ENCODE measurements at places on chromosomes 12 and 14.

DNA sequence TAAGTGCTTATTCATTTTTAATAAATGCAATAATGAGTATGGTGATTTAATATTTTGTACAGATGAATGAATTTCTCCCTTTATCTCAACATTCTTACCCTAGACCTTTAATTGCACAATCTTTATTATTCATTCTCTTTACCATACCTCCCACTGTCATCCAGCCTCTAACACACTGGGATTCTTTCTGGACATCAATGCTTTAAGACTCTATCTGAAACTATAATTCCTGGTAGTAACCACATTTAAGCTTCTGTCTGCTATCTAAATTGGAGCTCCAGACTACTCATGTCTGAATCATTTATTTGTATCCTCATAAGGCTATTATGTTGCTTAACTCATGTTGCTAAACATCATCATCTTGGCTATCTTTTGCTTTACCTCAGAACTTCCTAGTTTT is 270.2 kb downstream of the ALG10B start:
- DNase-seq: no peak

DNA sequence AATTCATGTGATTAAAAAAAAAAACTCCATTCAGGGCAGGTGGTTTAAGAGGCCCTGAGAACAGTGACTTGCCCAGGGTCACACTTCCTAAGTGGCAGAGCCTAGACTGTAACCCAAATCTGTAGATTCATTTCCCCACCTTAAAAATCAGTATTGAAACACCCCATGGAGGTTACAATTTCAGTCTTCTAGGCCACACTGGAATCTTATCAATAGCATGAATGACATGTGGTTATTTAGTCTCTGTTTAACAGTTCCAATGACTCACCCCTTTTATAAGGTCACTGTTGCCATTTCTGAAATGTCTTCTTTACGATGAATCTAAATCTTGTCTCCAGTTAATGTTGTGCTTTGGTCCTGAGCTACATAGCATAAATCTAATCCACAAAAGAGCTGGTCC is 262.3 kb upstream of the GRIP1 start:
- DNase-seq: no peak

GRCh38 chr14:68292441-68293215 is 473.0 kb downstream of the RAD51B start:
- no peak for DNase-seq

- DNase-seq: no peak
Observed at GRCh38 chr14:104515059-104515810, 64.3 kb upstream of the C14orf180 start.

GRCh38 chr14:76705214-76705613 is 56.1 kb upstream of the VASH1 start:
- no peak for DNase-seq

- DNase-seq: no peak
Observed at GRCh38 chr14:38248321-38249028, 7.4 kb downstream of the CLEC14A start.

DNA sequence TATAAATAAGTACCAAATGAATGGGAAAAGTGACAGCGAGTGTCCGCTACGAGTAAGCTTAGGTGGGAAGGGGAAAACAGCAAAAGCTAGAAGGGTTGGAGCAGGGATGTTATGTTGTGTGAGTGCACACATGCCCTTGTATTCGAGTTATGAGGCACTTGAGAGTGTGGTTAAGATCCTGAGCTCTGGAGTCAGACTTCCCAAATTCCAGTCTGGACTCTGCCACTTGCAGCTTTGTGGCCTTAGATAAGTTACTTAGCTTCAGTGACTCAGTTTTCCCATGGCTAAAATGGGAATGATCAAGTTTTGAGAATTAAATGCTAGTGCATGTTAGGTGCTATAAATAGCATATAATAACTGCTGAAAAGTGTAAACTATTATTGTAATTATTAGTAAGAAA is 44.9 kb downstream of the KTN1 start:
- no peak for DNase-seq

- no peak for DNase-seq
Observed at GRCh38 chr12:106790020-106790419, 15.5 kb downstream of the RIC8B start.

DNA sequence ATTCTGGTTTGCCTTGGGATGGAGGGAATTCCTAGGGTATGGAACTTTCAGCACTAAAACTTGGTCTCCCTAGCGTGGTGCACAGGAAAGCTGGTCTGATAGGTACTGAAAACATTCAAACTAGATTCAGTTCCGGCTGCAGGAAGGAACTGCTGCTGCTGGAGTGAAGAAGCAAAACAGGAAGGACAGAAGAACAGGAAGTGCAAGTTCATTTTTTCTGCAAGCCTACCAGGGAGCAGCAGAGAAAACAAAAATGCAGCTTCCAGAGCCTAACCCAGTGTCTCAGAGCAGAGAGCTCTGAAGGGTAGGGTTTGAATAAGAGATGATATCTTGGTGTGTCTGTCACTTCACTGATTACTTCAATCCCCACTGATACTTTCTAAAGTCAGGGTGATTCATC is 165.2 kb downstream of the VRK1 start:
- DNase-seq: no peak

GRCh38 chr14:21026988-21027315 is 2.1 kb upstream of the NDRG2 start:
- no peak for DNase-seq

DNA sequence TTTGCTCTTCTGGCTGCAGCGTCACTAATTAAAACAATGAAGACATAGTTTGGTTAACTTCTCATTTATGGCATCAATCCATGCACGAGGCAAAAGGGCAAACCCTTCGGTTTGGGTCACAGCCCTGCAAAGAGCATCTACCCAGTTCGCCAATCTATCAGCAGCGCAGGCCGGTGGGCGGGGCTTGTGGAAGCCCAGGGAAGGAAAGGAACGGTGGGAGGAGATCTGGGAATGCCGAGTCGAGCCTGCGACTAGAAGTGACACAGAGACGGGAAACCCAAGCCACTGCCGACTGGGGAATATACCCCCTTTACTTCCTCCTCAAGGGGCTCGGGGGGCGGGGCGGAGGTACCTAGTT is 466 bp downstream of the KICS2 start:
- DNase-seq: peak; percentile 77

DNA sequence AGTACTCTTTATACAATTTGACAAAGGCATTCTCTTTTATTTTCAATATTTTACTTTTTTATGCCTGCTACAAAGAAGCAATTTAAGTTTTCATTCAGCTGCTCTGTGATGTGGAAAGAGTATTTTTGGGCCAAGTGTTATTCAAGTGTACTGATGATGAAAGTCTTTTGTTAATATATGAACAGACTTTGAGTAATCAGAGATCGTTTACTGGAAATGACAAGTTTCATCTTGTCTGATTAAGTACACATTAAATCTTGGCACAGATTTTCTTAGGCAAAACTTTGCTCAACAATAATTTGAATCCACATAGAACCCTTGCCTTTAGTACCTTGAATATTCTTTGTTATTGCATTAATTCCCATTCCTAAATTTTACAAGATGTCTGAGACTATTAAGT is 13.3 kb upstream of the PZP start:
- DNase-seq: no peak

DNA sequence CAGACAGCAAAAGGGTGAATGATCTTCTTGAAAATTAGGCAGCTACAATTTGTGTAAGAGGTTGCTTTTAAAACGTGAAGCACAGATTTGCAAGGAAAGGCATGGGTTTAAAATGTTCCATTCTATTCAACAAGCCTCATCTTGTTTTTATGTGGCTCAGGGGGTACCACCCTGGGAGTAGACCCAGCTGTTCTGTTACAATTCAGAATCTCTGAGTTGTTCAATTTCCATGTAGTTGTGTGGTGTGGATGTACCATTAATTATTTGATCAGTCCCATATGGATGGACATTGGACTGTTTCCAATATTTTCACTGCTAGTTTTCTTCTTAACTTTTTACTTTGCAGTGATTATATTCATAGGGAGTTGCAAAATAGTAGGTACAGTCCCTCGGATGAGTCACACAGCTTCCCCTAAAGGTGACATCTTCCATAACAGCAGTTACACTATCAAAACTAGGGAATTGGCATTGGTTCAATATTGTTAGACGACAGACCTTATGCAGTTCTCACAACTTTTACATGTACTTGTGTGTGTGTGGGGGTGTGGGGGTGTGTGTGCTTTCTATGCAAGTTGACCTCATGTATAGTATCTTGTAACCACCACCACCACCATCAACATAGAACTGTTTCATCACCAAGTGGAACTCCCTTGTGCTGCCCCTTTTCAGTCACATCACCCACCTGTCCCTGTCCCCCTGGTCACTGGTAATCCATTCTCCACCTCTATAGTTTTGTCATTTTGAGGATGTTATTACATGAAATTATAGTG is 59.0 kb upstream of the CAPRIN2 start:
- no peak for DNase-seq

GRCh38 chr14:34496679-34497513 is 34.9 kb upstream of the SPTSSA start:
- peak; percentile 54 for DNase-seq

- no peak for DNase-seq
Observed at GRCh38 chr14:51848120-51848519, 12.3 kb upstream of the GNG2 start.

GRCh38 chr12:67457778-67458665 is 188.9 kb downstream of the CAND1 start:
- DNase-seq: no peak

- DNase-seq: no peak
Observed at GRCh38 chr12:62700091-62700880, 233.7 kb downstream of the MON2 start.

- DNase-seq: peak; percentile 74
Observed at GRCh38 chr12:123436017-123436964, at the start of gene RILPL2. Gene RILPL2, minus strand, starts transcription at chr12:123436684. Its CDS starts 264 bp downstream, at chr12:123436420.

GRCh38 chr14:91145391-91146160 is 31.7 kb downstream of the DGLUCY start:
- no peak for DNase-seq

- DNase-seq: no peak
Observed at GRCh38 chr12:3247629-3248161, 170.5 kb downstream of the TSPAN9 start.

GRCh38 chr12:64229240-64229639 is 7.1 kb upstream of the KICS2 start:
- no peak for DNase-seq

DNA sequence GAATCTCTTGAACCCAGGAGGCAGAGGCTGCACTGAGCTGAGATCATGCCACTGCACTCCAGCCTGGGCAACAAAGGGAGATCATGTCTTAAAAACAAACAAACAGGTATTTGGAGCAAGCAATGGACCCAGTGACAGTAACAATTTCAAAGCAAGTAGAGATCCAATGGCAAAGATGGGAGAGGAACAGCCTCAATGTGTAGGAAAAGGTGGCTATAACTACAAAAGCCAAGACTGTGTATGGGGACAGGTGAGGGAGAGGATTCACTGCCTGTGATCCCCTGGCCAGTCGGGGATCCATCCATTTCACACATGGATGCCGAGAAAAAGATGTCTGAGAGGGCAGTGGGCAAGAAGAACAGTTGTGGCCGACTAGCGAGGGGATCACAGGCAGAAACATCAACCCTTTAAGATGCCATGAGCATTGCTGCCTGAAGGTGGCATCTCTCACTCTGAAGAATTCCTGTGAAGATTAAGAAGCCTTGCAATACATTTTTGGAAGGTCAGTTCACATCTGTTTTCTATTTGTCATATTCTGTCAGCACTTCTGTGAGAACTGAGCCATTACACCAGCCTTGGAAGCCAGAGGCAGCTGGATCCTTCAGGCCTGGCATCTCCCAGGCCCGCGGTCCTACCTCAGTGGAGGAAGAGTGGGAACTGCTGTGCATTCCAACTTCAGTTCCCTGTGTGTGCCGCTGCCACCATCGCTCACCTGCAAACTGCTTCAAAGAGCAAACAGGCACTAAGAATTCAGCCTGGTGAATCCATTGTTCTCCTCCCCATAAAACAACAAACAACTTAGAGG is 54.5 kb upstream of the FRS2 start:
- no peak for DNase-seq

- DNase-seq: no peak
Observed at GRCh38 chr14:45065540-45065939, 18.4 kb upstream of the PRPF39 start.

DNA sequence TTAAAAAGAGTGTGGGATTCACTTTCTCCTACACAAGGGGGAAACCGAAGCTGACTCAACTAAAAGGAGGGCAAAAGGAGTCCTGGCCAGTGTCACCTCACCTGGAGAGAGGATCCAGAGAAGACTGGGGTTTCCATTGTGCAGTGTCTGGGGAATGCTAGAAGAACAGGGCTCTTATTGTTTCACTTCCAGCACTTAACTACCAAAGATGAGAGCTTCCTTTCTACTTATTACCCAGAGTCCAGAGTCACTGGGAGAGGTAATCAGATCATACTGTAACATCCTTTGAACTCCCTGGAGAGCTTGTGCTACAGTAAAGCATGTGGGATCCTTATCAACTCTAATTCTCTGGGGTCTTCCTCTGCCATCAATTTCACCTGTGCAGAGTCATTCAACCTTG is 148.4 kb upstream of the BCL2L14 start:
- no peak for DNase-seq

GRCh38 chr12:24081092-24081529 is 131.6 kb upstream of the SOX5 start:
- DNase-seq: no peak

- no peak for DNase-seq
Observed at GRCh38 chr12:115661112-115661511, 616.4 kb downstream of the MED13L start.

DNA sequence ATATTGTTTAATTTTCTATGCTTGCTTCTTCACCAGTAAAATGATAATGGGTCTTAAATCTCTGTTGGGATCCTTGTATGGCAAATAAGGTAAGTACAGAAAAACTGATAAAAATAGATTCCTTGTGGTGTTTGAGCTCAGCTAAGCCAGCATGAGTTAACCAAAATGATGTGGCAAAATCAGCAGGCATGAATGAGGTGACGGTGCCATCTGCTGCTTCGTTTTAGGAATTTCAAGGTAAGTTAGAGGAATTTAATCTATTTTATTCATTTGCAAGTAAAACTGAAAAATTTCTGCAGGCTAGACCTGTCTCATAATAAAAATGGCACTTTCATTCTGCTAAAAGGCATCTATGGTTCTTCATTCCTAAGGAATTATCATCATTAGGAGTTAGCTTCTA is 10.0 kb upstream of the CLEC7A start:
- DNase-seq: no peak

DNA sequence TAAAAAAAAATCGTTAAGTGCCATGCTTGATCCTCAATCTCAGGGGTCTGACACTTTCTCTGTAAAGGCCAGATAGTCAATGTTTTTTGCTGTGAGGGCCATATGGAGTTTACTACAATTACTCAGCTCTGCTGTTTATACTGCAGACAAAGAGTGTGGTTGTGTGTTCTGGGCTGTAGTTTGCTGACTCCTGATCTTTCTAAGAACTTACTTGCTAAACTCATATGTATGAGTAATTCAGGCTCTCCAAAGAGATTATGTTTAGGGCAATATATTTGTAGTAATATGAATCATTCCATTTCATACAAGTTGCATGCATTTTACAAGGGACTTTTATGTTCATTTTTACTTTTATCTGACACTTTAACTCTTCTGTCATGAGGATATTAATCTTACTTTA is 188.2 kb downstream of the TMTC2 start:
- no peak for DNase-seq

DNA sequence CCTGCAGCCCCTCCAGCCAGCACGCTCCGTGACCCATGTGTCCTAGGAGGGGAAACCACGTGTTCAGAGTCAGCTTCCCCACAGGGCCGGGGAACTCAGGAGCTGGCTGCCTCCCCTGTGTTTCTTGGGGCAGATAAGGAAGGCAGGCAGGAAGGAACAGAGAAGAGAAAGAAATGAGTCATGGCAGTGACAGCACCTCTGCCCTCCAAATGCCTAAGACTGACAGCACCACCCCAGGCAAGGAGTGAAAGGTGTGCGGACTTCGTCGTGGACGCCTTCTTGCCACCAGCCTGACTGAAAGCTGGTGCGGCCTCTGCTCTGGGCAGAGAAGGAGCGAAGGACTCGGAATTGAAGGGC is 167.0 kb upstream of the FKBP4 start:
- no peak for DNase-seq
